ENCODE measurements at places on chromosomes 6 and 20.

GRCh38 chr6:77464495-77464867 is 1.2 kb upstream of the HTR1B start:
- DNase-seq = no peak

GRCh38 chr6:149895048-149895590 is 2.8 kb downstream of the RAET1E start:
- no peak for DNase-seq

- no peak for DNase-seq
Measured at GRCh38 chr6:74764486-74764885, 441.4 kb downstream of the COL12A1 start.

DNA sequence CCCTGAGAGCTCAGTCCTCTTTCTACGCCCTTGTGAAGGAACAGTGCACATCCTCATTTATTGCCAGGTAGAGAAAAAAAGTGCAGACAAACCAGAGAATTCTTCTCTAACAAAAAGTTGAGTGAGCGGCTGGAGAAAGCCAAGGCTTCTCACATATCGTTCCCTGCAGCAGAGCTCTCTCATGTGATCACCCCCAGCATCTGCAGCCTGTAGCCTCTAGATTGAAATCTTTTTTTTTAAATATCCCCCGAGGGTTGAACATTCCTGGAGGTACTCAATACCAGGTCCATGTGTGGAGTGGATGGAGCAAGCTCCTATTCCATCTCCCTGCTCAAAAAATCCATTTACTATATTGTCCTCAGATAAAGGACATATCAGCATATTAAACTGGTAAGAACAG is 22.9 kb upstream of the ZNF133 start:
- DNase-seq = no peak

- peak; percentile 55 for DNase-seq
Measured at GRCh38 chr6:37182736-37183590, 13.0 kb downstream of the PIM1 start.

DNA sequence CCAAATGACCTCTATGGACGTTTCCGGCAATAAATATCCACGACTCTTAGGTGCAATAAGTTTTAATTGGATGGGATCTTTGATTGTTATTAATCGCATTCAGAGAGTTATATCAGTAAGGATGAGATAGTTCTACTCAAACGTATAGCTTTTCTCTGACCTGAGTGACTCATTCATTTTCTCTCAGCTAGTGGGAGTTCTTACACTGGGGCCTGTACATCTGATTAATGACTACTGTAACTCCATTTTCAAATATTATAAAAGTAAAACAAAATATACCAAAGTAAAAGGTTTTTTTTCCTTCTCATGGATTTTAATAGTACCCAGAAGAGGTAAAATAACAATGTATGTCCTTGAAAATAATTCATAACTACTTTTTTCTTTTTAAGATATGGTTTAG is 41.1 kb upstream of the SAMD5 start:
- DNase-seq = no peak

DNA sequence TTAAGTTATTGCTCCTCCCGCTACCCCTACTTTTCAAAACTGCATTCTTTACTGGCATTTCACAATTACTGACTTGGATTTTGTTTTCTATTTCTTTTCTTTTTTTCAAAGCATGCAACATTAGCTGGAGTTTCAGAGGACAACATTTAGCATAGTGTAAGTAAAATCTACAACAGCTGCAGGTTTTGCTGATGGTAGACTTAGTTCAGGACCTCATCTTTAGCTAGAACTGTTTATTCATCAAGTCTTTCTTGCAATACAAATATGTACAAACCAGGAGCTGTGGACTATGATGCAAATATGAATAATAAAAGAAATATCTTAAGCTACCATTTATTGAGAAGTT is 728 bp upstream of the CEP162 start:
- no peak for DNase-seq

- no peak for DNase-seq
Measured at GRCh38 chr6:34334796-34335416, 57.6 kb downstream of the NUDT3 start.

GRCh38 chr6:88695937-88696336 is 267.5 kb downstream of the RNGTT start:
- no peak for DNase-seq

GRCh38 chr6:124995645-124996325 is 33.5 kb downstream of the RNF217 start:
- no peak for DNase-seq

DNA sequence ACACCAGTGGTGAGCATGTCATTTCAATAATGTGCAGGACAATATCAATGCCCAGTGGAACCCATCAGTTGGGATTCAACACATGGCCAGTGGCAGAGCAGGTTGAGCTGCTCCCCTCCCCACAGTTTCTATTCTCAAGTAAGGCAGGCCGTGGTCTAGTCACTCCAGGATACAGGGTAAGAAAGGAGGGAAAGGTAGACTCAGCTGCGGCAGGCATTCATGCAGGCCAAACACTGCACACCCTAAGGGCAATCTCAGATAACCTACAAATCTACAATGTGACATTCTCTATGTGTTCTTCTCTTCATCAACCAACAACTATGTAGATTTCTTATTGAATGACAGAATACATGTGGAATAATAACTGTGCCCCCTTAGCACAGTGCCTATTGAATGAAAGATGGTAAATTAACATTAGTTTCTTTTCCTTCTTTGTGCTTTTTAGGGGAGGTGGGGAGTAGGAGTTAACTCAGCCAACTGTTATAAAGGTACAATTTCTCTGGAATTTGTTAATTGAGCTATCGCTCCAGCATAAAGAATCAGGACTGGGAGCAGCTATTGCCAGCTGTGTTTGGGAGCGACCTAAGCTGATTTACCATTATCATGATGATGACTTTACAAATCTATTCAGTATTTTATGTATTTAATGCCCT is 89.7 kb downstream of the FAM50B start:
- DNase-seq = no peak

DNA sequence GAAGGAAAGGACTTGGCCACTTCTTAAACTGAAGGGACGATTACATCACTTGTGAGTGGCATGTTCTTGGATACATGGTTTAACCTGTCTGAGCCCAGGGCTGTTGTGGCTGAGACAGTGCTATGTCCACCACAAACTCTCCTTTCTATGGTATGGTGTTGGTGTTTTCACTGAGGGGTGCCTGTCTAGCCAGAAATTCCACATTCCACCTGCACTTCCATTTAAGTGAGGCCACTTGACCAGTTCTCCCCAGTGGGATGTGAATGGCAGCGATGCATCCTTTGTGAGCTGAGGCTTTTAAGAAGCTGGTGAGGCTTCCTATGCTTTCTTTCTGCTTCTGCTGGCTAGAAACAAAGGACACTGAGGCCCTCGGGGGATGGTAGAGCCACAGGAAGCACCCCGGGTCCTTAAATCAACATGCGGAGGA is 151.4 kb upstream of the CHD6 start:
- DNase-seq = no peak

GRCh38 chr20:2698912-2699311 is 6.3 kb downstream of the EBF4 start:
- DNase-seq = no peak

GRCh38 chr20:42295592-42295991 is 677.4 kb upstream of the CHD6 start:
- DNase-seq = no peak

DNA sequence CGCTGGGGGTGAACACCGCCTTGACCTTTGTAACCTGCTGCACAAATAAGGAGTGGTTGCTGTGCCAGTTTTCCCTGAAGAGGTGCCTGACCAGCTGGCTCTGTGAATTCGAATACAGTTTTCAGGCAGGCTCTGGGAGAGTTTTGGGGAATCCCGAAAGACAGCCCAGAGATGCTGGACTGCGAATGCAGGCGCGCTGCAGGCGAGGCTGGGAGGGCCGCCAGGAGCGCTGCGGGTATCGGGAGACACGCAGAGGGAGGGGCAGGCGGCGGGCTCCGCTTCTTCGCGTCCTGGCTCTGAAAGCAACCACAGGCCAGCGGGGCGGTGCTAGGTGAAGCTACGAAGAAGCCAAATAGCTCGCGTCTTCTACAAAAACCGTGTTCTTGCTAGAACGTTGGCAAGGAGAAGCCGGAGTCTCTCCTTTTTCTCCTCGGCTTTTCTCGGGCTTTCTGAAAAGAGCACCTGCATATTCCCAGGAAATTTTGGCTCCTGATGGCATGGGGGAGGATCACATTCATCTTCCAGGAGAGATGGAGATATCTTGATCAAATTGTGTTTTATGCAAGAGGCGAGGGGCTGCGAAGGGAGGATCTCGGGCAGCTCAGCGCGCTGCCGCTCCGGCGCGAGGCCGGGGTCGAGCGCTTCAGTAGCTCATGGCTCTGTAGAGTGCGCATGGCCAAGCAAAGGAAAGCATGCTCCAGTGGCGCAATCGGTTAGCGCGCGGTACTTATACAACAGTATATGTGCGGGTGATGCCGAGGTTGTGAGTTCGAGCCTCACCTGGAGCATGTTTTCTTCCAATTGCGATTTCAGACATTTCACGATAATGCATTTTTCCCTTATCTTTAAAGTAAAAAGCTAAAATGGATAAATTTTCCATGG is 158.1 kb upstream of the ZNF184 start:
- peak; percentile 52 for DNase-seq

- DNase-seq = no peak
Measured at GRCh38 chr6:143233554-143234285, 173.0 kb downstream of the AIG1 start.

- no peak for DNase-seq
Measured at GRCh38 chr20:44858606-44859360, 26.7 kb upstream of the YWHAB start.

DNA sequence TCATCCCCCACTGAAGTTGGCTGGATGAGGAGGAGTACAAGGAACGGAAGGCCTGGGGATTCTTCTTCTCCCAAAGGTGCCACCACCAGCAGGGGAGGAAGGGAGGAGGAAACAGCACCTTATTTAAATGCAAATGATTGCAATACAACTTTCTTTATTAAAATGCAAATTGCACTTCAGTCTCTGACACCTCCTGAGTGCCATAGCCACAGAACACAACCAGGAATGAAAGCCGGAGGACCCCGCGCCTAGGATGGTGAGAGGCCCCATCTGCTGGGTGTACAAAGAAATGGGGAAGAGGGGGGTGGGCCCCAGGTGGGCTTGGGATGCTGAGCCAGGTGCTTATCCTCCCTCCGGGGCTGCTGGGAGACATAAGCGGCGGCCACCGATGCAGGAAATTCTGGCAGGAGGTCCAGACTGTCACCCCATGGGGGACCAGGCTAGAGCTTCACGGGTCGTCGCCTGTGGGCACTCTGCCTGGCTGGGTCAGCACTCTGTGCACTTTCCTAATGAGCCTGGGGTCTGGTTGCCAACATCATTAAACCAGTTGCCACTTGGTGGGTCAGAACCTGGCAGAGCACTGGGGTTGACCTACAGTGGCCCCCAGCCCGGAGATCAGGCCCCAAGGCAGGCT is 154.2 kb upstream of the MLN start:
- DNase-seq = no peak

DNA sequence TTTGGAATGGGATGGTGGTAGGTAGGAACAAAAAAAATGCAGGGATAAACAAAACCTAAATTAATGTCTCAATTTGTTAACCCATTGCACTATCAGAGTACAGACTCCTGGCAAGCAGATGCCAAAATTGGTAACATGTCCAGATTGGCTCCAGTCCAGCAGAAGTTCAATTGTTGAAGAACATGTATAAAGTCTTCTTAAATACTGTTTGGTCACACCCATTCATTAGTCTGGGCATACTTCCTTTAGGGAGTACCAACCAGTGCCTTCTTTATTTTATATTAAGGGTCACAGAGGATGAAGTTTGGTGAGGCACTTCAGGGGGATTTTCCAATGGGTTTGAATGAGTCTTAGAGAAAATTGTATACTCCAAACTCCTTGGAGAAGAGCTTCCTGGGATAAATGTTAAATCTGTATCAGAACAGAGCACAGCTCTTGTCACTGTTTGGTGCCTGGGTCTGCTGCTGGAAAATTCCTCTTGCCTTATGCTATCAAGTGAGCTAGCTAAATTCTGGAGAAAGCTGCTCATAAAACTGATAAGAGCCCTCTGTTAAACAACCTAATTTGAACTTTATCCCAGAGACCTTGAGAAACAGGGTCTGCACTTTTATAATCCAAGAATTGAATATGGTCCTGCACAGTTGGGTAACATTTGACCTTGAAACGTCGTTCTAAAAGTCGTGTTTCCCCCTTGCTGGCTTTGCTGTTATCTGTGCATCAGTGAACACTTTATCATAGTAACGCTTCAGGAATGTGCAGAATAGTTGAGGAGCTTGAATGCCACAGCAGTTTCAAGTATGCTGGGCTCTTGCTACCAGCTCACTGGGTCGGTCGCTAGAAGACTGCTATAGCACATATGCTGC is 334.1 kb upstream of the CITED2 start:
- no peak for DNase-seq

DNA sequence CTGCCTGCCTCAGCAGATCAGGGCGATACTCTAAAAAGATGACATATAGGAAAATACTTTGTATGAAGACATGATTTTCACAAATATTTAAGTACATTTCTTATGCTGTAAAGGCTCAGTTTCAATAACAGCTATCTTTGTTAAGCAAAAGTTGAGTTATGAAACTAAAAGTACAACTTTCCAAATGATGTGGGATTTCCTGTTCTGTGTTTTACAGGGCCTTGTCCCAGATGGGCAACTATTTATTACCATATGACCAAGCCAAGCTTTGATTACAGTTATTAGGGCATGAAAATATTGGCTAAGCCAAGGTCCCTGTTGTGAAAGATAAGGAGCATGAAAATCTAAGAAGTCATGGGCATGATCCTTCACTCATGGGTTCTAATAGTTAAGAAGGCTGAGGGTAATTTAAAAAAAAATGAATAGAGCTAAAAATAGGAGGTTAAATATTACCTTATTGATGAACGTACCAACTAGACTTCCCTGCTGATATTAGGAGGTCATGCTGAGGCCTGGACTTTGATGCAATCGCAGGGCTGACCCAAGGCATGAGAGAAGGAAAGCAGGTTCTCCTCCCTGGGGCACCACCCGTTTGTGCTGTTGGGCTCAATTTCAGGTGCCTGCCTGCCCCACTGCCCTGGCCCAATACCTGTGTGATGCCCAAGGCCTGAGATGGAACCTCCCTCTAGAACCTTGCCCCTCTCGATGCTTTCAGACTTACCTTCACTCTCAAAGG is 294.4 kb upstream of the PRDM1 start:
- DNase-seq = no peak
